ENCODE measurements at places on chromosomes 13 and 19.

DNA sequence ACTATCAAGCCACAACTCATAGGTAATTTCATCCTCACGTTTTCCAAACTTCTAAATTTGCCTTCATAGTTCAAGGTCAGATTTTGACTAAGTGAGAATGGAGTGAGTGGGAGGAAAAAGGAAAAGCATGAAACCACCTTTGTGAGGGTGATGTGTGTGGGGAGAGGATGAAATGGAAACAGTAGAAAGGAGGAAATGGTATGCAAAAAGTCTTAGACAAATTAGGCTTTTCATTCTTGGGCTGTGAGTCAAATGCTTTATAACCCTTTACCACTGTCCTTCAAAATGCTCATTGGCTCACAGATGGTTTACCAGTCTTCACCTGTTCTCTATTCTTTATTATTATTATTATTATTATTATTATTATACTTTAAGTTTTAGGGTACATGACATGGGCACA is 127.2 kb downstream of the RAP2A start:
- DNase-seq = no peak

GRCh38 chr19:1860821-1861598 is 2.4 kb downstream of the KLF16 start:
- no peak for DNase-seq

GRCh38 chr13:45149964-45150363 is 29.7 kb downstream of the GTF2F2 start:
- DNase-seq = no peak

DNA sequence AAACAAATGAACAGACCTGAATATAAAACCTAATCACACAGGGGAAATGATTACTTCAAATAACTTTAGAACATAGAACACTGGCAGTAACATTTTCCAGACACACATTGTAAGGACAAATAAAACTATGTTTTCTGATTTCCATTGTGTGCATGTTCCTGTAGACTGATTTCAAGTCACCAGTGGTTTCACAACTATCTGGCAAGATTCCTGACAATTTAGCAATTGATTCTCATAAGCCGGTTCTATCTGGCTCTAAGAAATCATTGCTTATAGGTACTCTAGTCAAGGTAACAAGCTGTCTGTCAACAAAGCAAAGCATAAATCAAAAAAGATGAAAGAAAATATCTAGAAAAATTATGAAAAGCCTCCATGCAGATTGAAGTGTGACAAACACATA is 19.6 kb upstream of the PCCA start:
- DNase-seq = no peak

DNA sequence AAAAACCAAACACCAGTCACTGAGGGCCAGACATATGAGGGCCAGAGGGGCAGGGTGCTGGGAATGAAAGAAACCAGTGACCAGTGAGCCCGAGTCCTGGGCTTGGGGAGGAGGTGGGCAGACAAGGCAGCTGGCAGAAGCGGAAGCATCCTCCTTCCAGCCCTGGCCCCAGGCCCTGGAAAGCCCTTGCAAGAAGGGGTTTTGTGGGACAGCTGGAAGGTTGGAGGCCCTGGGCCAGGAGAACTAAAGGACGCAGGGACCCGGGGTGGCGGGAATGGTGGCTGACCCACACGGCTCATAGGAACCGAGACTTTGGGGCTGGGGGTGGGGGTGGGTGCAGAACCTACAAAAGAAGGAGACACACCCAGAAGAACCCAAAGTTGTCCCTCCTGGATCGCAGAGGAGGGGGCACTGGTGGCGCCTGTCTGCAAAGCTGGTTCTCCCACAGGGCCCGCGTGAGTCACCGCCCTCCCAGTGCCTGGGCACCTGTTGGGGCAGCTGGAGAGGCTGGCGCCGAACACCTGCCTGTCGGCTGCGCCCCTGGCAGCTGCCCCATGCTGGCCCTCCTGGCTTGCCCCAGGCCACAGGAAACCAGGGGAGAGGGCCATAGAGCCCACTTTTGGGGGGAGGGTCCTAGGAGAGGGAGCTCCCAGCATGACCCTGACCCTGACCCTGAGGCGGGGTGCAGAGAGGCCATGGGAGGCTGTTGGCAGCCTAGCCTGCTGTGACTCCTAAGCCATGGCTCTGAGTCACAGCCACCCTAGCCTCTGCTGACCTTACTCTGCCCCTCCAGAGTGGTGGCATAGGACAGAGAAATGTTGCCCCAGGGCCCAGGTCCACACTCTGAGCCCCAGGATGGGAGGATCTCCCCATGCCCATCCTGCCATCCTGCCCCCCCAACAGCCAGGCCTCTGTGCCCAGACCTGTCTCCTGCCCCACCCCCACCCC is 802 bp downstream of the DMPK start:
- no peak for DNase-seq

- no peak for DNase-seq
These were observed 1364.0 kb downstream of the PCDH9 start for GRCh38 chr13:65866138-65866537.
